ENCODE measurements at places on chromosomes 11 and 22. TPM values are rescaled to one million over a fixed set of nuclear protein-coding genes. Genes with fewer than 3 reads are reported as not detected.

Gene ZC3H12C
- total RNA-seq, result 22.2 TPM

Gene KRTAP5-7
- not detected for total RNA-seq

Gene BATF2
- not detected for total RNA-seq

Gene CARD10
- 11.7 TPM for total RNA-seq

Gene OLFML1
- total RNA-seq, result 4.1 TPM

Gene DEPDC7
- 0.66 TPM for total RNA-seq

Gene INS
- total RNA-seq, result not detected

Gene PTPMT1
- total RNA-seq, result 112 TPM

Gene DNHD1
- total RNA-seq, result 12.9 TPM

Gene LRRN4CL
- total RNA-seq, result 31.7 TPM

Gene UPK3A
- total RNA-seq, result not detected

Gene SMIM35
- total RNA-seq, result not detected

Gene UBQLNL
- 0.66 TPM for total RNA-seq

Gene C22orf23
- not detected for total RNA-seq

Gene MYO7A
- total RNA-seq, result 26.4 TPM

Gene LGALS12
- 85.9 TPM for total RNA-seq
